Stimulated activated CD4-positive, alpha-beta T cell treated with anti-CD3 and anti-CD28 coated beads, Interleukin-4, amount 100 ng/mL, for 4 hours (primary cell): ENCODE measurements at places on chromosomes 1 and 21.
A peak's percentile ranks its signal among the peaks of the same experiment; 100 is the strongest.

GRCh38 chr1:36119456-36119855 is 5.6 kb downstream of the COL8A2 start:
- DNase-seq: no peak

GRCh38 chr1:194214735-194215134 is 1028.3 kb upstream of the B3GALT2 start:
- DNase-seq: no peak

DNA sequence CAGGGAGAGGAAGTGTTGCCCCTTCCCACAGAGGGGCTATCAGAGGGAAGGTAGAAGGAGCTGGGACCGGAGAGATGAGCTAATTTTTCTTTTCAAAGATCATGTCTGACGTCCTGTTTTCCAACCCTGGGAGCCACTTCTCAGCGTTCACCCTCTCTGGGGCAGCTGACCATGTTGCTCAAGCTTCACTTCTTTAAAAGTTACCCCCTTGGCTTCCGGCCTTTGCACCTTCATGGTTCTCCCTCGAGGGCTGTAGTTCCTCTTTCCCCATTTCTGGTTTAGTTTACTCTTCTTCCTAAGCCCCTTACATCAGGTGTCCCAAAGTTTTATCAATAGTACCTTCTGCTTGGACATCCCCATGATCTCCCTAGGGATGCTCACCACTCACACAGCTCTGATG is 23.8 kb upstream of the CSF1 start:
- DNase-seq: no peak

DNA sequence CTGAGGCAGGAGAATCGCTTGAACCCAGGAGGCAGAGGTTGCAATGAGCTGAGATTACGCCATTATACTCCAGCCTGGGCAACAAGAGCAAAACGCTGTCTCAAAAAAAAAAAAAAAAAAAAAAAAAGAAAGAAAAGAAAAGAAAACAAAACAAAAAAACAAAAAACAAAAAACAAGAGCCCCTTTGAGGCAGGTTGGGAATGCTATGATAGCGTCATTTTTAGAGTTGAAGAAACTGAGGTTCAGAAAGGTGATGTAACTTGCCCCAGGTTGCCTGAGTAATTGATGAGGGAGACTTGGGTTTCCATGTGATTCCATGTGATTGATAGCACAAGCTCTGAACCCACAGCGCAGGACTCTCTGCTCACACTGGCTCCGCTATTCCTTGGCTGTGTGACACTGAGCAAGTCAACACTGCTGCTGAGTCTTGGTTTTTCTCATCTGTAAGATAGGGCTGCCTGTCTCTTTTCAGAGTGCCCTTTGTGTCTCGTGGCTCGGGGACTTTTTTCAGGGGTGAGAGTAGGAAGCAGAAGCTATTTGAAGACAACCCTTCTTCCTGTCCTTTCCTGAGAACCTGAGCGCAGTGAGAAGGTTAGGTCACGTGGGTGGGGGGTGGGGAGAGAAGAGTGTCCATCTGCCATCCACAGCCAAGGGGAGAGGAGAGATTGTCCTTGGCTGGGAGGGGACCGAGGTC is 2.5 kb downstream of the CNR2 start:
- DNase-seq: no peak

DNA sequence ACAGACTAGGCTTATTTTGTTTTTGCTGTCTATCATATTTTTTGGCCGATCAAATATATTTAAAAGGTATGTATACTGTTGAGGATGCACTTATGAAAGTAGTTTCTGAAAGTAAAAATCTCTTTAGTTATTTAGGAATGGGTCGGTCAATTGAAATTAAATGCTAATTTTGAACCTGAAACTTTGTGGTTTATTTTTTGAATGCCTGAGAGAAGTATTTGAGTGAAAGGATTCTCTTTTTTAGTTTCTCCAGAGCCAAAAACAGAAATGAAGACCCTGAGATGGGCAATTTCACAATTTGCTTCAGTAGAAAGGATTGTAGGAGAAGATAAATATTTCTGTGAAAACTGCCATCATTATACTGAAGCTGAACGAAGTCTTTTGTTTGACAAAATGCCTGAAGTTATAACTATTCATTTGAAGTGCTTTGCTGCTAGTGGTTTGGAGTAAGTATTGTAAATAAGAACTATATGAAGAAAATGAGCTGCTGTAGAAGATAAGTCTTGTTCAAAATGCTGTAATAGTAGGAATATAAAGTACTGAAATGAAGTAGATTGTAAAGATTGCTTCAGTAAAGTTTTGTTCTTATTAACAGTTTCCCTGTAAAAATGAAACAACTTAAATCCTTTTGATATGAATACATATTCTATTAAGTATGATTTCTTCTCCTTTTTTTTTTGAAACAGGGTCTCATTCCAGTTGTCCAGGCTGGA is 11.5 kb downstream of the USP1 start:
- no peak for DNase-seq

DNA sequence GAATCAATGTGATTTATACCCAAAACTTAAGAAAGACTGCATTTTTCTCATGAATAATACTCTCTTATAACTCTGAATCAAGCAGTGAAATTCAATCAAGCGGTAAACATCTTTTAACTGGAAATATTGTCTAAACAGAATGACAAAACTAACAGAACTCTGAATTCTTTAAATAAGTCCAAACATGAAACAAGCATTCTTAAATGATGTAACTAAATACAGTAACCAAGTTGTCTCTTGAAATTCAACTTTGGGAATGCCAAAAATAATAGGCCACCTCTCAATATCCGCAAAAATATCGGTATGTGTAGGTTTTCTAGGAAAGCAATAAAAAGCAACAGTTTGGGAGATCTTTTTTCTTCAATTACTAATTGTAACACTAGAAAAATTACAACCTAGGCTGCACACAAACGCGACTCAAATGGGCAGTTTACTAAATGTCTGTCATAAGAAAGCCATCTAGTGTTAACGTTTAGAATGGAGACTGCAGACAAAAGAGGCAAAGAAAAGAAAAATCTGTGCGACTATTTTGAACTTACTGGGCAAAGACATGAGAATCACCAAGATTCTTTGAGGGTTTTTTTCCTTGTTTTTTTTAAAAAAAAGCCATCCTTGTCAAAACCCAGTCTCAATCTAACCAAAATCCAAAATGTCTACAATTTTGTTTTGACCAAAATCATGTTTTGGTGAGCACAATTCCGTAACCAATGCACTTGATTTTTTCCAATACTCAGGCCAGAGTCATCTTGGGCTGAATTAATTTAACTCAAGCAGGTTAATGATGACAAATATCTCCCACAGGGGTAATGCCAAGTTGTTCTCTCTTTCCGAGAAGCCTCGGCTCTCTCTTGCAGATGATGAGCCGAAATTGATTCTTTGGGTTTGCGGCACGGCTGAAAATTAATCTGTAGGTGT is 1.3 kb downstream of the SIPA1L2 start:
- DNase-seq: no peak

GRCh38 chr1:206962272-206962671 is 8.0 kb downstream of the FCAMR start:
- DNase-seq: no peak

- no peak for DNase-seq
These were observed 81.5 kb downstream of the NDUFS5 start for GRCh38 chr1:39107341-39108290.

- no peak for DNase-seq
These were observed 370.8 kb downstream of the AMY1C start for GRCh38 chr1:104120525-104120924.

- DNase-seq: no peak
These were observed 121.5 kb downstream of the CAMTA1 start for GRCh38 chr1:6906783-6907182.

- DNase-seq: no peak
These were observed 7.4 kb upstream of the INKA2 start for GRCh38 chr1:111746614-111746999.

DNA sequence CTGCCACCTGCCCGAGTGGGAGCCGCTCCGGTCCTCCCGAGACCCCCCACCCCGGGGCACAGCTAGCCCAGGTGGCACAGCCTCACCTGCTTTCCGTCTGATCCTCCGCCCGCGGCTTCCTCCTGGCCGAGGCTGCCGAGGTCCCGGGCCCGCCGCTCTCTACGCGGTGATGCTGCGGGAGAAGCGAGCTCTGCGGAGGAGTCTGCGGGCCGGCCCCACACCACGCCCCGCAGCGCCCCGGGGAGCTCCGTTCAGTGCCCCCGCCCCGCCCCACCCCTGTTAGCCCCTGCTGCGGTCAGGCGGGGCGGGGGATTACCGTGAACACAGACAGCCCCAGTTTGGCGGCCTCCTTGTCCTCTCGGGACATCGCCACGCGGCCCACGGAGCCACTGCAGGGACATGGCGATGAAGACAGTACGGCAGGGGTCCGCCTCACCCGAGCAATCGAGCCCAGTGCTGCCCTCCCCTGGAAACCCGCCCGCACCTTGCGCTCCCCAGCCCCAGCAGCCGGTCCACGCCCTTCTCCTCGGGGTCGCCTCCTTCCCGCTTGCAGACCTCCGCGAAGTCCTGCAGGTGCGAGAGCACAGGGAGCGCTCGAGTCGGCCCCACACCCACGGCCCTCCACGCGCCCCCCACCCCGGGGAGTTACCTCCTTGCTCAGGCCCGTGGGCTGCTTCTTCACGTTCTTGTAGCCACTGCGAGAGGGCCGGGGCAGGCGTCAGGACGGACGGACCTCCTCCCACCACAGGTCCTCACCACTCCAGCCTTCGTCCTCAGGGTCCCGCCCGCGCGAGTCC is 933 bp downstream of the C1orf35 start:
- peak; percentile 54 for DNase-seq

GRCh38 chr1:52551507-52552235 is 1.2 kb downstream of the TUT4 start:
- DNase-seq: peak; percentile 27

GRCh38 chr1:159938211-159938852 is 7.1 kb downstream of the IGSF9 start:
- no peak for DNase-seq

- DNase-seq: no peak
These were observed 43.1 kb downstream of the SKI start for GRCh38 chr1:2271211-2271721.

DNA sequence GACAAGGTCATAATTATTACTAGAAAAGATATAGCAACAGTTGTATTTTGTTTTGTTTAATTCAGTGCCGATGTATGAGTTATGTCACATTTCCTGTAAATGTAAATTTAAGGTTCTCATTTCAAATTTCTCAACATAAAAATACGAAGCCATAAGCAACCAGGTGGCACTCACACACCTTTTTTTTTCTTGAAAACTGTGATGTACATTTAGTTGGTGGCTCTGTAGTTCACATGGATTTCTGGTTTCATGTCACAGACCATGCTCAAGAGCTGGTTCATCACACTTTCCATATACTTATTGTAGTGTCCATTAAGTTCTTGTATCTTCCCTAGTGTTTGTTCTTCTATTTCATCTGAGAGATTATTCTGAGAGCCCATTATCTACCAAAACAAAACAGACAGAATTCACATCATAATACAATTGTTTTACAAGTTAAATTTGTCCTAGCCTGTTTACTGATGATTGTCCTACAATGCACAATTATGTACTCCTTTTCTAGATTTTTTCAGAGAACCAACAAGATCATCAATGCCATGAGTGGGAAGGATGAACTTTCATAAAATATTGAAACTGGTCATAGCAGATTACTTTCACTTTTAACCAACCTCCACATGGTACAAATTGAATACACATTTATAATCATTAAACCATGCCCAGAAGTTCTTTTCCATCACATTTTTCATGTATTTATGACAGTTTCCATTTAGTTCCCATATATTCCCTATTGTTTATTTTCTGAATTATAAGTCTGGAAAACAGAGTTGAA is 17.1 kb downstream of the ATP6V1G3 start:
- DNase-seq: peak; percentile 6

DNA sequence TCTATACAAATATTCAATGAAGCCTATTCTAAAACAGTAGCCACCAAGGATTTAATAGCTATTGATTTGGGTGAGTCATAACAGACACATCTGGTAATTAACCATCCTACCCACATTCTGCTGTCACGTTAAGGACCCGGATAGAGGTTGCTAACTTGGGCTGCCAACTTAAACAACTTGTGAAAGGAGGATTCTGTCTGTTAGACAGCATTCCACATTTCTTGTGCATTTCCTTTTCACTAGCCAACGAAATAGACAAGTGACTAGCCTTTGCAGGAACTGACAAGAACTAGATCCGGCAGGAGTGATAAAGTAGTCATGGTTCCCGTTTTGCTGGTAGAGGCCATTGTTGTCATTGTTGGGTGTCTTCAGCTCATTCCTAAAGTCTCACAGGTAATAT is 9.5 kb downstream of the DSCAM start:
- DNase-seq: no peak

GRCh38 chr1:9149837-9150581 is 21.1 kb upstream of the GPR157 start:
- DNase-seq: no peak

DNA sequence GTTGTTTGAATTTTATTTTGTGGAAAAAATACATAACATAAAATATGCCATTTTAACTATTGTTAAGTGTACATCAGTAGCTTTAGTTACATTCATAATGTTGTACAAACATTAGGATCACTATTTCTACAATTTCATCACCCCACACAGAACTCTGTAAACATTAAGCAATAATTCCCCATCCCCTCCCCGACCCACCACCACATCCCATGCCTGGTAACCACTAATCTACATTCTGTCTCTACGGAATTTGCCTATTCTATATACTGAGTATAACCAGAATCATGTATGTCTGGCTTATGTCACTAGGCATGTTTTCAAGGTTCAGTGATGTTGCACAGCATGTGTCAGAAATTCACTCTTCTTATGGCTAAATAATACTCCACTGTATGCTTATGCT is 47.7 kb downstream of the CDC42BPA start:
- DNase-seq: no peak

DNA sequence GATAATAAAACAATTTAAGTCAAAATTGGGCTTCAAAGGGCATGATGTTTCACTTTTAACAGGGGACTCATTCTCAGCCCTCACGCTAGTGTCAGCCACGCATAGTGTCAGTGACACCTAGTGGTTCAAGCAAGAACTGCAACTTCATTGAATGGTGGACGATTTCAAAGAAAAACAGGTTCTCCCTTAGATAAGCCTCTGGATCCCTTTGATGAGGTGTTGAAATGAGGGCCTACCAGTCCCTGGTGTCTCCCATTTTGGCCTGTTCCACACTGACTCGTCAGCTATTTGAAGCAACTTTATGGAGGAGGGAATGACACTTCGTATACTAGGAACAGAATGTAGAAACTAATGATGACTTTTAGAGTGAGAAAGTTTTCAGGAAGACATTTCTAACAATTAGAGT is 56.2 kb downstream of the FCRL5 start:
- DNase-seq: peak; percentile 16

DNA sequence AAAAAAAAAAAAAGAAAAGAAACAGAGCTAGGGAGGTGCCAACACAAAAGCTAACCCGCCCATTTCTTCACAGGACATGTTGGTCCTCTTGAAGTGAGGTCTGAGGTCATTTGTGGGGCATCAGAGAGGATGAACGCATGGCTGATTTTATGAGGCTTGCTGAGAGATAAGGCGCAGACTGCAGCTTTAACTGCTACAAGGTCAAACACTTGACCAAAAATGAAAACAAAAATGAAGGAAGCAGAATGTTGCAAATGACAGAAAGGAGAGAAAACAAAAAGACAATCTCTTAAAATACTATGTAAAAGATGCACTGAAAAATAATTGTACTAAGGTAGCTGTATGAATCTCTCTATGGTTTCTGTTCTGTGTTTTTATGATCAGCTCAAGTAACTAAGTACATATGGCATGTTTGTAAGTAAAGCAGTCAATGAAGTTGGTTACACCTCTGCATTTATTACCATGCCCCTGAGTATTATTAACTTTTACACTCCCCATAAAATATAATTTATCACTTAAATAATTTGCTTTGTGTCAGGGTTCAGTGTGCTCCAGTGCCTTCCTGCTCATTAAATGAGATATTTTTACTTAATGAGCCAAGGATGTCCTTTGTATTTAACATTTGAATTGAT is 249.1 kb upstream of the NR5A2 start:
- no peak for DNase-seq

GRCh38 chr1:160801836-160802580 is 6.0 kb downstream of the LY9 start:
- DNase-seq: no peak
